ENCODE measurements at places on chromosomes 5 and 9. TPM values are rescaled to one million over a fixed set of nuclear protein-coding genes. Genes with fewer than 3 reads are reported as not detected.

- no peak overlapping the region for H3K4me3 ChIP-seq
- H3K36me3 ChIP-seq, result no peaks in the 10 kb centered on the region
- H3K27ac ChIP-seq, result no peak overlapping the region
- no peak for DNase-seq
These were observed 37.3 kb upstream of the EGFL7 start for GRCh38 chr9:136625101-136626065.

DNA sequence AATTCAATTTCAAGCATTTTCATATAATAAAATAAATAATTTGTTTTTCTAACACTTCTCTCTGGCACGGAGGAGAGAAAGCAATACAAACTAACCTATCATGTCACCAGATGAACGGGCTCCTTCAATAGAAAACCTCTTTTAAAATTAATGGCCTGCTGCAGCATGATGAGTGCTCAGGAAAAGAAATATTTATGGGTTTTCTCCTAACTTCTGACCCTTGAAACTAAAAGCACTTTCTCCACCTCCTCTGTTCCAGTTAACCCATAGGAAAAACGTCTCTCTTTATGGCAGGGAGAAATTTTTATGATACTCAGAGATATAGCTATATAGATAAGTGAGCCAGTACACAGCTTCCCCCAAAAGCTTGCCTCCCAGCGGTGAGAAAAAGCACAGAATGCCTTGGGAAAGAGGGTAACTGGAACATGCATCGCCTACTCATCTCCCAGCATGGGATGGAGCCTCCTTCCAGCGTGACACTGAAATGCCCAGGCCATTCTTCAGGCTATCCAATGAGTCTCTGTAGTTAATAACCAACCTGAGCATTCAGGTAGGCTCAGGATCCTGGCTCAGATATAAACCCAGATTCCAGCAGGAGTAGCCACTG lies 963.0 kb upstream of the DMAC1 start:
- no peaks in the 10 kb centered on the region for H3K27me3 ChIP-seq
- no peak overlapping the region for H3K4me3 ChIP-seq
- no peaks in the 10 kb centered on the region for H3K4me1 ChIP-seq
- no peak for DNase-seq
- no peak overlapping the region for H3K27ac ChIP-seq

DNA sequence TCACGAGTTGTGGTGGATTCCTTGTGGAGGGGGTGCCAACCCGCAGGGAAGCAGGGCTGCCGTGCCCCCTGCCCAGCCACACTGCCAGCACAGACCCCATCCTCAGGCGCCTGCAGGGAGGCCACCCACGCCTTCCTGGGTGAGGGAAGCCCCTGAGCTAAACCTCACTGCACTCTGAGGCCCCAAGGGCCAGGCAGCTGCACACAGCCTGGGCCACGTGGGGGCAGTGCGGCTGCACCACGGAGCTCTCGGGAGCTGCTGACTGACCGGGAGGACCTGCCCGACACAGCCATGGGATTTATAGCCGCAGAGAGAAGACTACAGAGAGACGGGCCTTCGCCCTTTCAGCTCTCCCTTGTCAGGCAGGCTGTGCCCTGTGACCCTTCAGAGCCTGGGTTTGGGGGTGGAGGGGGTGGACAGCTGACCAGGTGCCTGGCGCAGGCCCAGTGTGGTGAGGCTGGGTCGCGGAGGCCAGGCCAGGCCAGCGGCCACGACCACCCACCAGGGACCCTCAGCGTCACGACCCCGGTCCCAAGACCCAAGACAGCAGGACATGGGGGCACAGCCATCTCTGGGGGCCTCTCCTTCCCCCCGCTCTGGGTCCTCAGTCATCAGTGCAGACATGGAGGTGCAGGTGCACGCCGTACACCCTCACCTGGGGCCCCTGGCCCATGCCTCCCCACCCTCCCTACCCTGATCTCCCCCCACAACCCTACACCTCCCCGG lies 4.3 kb upstream of the AHRR start:
- DNase-seq, result peak; percentile 76
- H3K27me3 ChIP-seq, result peaks cover 11% of the 10 kb centered on the region
- H3K4me1 ChIP-seq, result peaks cover 7% of the 10 kb centered on the region
- H3K27ac ChIP-seq, result no peak overlapping the region
- H3K4me3 ChIP-seq, result no peak overlapping the region

The HAVCR2 gene
- total RNA-seq, result 24.3 TPM

The REEP2 gene
- total RNA-seq, result 10.9 TPM

The FABP6 gene
- not detected for total RNA-seq

- no peak for DNase-seq
- peaks cover 2% of the 10 kb centered on the region for H3K27me3 ChIP-seq
- no peaks in the 10 kb centered on the region for H3K36me3 ChIP-seq
- peaks cover 23% of the 10 kb centered on the region for H3K4me1 ChIP-seq
- H3K4me3 ChIP-seq, result no peak overlapping the region
- no peak overlapping the region for H3K27ac ChIP-seq
These were observed 27.9 kb downstream of the RHOBTB3 start for GRCh38 chr5:95759005-95759404.

The FAM163B gene
- not detected for total RNA-seq

DNA sequence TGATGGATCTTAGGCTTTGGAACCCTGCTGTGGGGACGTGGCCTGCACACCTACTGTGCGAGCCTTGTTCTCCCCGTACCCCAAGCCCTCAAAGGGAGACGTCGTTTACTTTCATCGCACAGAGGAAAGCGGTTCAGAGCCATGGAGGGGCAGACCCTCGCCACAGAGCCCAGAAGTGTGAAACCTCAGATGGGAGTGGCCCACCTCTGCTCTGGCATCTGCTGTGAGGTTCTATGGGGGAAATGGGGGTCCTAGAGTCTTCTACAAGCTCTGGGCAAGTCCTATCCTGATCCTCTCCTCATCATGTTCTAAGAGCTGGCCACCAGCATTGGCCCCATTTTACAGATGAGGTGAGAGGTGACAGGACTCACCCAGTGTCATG lies 3.7 kb upstream of the RNF44 start:
- peaks cover 2% of the 10 kb centered on the region for H3K36me3 ChIP-seq
- DNase-seq, result no peak
- H3K4me1 ChIP-seq, result peaks cover 52% of the 10 kb centered on the region
- H3K27ac ChIP-seq, result peak overlapping the region; percentile 95
- no peaks in the 10 kb centered on the region for H3K27me3 ChIP-seq
- peak overlapping the region; percentile 83 for H3K4me3 ChIP-seq

DNA sequence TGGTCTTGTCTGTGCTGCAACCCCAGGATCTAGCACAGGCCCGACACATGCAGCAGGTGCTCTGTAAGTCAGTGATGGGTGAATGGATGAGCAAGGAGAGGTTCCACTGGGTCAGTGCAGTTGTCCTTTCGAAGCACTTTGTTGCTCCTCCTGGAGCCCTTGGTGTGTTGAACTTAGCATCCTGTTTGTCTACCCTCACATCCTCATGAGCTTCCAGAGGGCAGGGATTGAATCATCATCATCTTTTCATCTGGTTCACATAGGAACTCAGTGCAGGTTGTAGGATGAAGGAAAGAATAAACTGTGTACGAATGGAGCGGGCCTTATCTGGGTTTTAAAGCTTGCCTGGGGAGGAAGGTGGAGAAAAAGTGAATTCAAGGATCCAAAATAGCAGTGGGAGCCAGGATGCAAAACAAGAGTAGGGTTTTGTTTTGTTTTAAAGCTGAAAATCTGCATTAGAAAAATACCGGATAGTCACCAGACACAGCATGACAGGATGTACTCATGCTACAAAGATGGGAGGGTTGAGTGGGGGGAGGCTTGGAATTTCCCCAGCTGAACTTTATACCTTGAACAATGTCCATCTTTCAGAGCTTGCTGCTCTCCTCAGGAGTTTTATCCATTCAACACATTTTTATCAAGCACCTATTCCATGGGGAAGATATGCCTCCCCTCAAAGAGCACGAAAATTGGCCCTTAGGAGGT lies 55.8 kb downstream of the PTTG1 start:
- H3K27ac ChIP-seq, result peak overlapping the region; percentile 84
- H3K4me3 ChIP-seq, result peak overlapping the region; percentile 55
- H3K27me3 ChIP-seq, result no peaks in the 10 kb centered on the region
- DNase-seq, result peak; percentile 31
- peaks cover 84% of the 10 kb centered on the region for H3K4me1 ChIP-seq
- H3K36me3 ChIP-seq, result peaks cover 46% of the 10 kb centered on the region

GRCh38 chr5:73394610-73395009 lies 54.0 kb downstream of the FOXD1 start:
- H3K4me3 ChIP-seq, result no peak overlapping the region
- DNase-seq, result no peak
- H3K27ac ChIP-seq, result no peak overlapping the region
- H3K4me1 ChIP-seq, result peaks cover 3% of the 10 kb centered on the region
- H3K27me3 ChIP-seq, result peaks cover 11% of the 10 kb centered on the region

DNA sequence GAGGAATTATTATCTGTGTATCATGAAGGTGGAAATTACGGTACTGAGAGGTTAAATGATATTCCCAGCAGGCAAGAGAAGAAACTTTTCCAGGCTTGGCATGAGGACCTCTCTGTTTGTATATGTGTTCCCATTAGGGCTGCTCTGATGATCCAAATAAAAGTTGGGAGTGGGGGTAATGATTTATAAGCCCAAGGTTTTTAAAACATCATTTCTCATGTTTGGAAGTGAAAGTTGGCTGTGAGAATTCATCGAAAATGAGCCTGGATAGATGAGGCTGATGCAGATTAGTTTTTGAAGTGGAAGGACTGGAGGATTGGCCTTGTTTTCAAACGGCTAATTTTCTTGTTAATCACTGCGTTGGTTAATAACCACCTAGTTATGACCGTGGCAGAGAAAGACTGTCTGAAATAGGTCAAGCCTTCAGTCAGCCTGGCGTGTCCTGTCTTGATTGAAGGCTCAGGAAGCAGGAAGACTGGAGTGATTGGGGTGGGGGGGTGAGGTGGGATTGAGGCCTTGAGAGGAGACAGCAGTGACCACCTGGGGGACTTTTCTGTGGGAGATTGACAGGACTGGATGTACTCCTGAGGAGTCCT lies 391.0 kb upstream of the WWC1 start:
- DNase-seq, result no peak
- H3K27ac ChIP-seq, result no peak overlapping the region
- no peaks in the 10 kb centered on the region for H3K27me3 ChIP-seq
- H3K4me3 ChIP-seq, result no peak overlapping the region

The UNC5A gene
- not detected for total RNA-seq

DNA sequence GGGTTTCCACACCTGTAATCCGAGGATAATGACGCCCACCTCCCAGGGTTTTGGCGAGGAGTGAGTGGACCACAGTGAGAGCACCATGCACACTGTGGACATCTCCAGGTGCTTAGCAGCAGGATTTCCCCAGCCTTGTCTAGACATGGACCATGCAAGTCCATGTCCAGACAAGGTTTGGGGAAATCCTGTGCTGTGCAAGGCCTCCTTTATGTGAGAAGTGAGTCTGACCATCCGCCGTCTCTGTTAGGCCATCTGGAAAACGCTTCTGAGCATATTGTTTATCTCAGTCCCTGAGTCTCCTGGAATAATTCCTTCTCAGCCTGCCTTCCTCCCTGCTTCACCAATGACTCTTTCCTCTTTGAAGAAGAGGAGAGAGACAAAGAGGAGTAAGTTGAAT lies 26.2 kb upstream of the TNFAIP8 start:
- H3K27me3 ChIP-seq, result no peaks in the 10 kb centered on the region
- peaks cover 6% of the 10 kb centered on the region for H3K36me3 ChIP-seq
- H3K4me1 ChIP-seq, result peaks cover 93% of the 10 kb centered on the region
- H3K27ac ChIP-seq, result peak overlapping the region; percentile 96

- H3K27me3 ChIP-seq, result no peaks in the 10 kb centered on the region
- H3K4me1 ChIP-seq, result peaks cover 19% of the 10 kb centered on the region
- peak overlapping the region; percentile 4 for H3K27ac ChIP-seq
- H3K36me3 ChIP-seq, result peaks cover 19% of the 10 kb centered on the region
These were observed 57.7 kb upstream of the NXNL2 start for GRCh38 chr9:88477300-88477751.

- no peak for DNase-seq
- no peak overlapping the region for H3K27ac ChIP-seq
- H3K27me3 ChIP-seq, result no peaks in the 10 kb centered on the region
- no peak overlapping the region for H3K4me3 ChIP-seq
- no peaks in the 10 kb centered on the region for H3K36me3 ChIP-seq
These were observed 83.3 kb upstream of the ANKRD55 start for GRCh38 chr5:56316299-56316994.

DNA sequence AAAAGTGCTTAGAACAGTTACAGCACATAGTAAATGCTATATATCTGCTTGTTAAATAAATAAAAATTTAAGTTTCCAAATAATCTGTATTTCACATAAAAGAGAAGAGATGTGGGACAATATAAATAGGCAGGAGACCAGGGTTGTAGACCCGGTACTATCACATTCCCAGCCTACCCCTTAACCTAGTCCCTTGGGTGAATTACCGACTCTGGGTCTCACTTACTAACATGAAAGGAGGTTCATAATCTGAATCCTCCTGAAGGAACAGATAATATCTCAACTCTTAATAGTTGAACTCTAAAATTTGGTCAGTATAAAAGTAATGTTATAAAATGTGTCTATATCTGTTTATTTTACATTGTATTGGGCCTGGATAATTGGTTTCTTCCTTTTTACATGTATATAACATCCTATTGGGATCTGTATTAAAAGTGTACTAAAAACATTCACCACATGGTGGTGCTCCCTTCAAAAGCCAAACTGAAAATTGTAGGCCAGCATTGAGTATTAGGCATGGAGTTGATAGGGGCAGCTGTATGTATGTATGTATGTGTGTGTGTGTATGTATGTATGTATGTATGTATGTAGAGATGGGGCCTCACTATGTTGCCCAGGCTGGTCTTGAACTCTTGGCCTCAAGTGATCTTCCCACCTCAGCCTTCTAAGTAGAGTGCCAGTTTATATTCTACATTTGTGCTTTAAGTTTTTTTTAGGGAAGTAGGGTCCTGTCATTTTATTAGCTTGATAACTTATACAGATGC lies 64.2 kb upstream of the ABL1 start:
- H3K36me3 ChIP-seq, result peaks cover 4% of the 10 kb centered on the region
- no peaks in the 10 kb centered on the region for H3K27me3 ChIP-seq
- H3K4me3 ChIP-seq, result no peak overlapping the region
- peaks cover 19% of the 10 kb centered on the region for H3K4me1 ChIP-seq

The SPATA31A3 gene
- not detected for total RNA-seq

DNA sequence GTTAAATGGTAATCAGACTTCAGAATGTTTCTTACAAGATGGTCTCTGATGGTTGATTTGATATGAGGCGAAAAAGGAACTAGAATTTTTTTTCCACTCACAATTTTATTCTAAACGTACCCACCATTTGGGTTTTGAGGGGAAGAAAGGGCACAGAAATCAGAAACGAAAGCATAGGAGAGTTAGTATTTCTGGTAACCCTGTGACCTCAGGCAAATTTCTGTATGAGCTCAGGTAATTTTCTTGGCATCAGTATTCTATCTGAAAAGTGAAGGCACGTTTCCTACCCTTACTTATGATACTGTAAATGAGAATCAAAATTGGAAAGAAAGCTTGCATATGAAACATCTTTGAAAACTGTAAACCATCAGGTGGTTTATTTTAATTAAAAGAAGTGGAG lies 26.5 kb downstream of the TMEFF1 start:
- no peak overlapping the region for H3K27ac ChIP-seq
- H3K36me3 ChIP-seq, result peaks cover 2% of the 10 kb centered on the region
- no peaks in the 10 kb centered on the region for H3K27me3 ChIP-seq
- H3K4me1 ChIP-seq, result no peaks in the 10 kb centered on the region
- no peak for DNase-seq
- no peak overlapping the region for H3K4me3 ChIP-seq

The NR5A1 gene
- not detected for total RNA-seq
